ENCODE measurements at places on chromosomes 11 and 22. TPM values are rescaled to one million over a fixed set of nuclear protein-coding genes. Genes with fewer than 3 reads are reported as not detected.

DNA sequence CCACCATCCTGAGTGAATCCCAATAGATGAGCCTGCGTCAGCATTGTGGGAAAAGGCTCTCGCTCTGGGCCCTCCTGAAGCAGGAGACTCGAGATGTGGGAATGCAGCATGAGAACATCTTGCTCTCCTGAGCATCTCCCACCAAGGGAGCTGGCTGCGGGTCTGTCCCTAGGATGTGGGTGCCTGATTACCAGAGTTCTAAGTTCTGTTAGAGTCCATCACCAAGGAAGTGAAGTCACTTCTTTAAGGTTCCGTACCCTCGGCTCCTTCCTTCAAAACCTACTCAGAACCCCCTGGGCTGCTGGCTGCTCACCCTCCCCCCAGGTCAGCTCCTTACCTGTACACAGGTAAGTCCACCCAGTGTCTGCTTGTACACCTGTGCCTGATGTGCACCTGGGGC lies 100.5 kb upstream of the IGLL5 start:
- DNase-seq, result no peak

DNA sequence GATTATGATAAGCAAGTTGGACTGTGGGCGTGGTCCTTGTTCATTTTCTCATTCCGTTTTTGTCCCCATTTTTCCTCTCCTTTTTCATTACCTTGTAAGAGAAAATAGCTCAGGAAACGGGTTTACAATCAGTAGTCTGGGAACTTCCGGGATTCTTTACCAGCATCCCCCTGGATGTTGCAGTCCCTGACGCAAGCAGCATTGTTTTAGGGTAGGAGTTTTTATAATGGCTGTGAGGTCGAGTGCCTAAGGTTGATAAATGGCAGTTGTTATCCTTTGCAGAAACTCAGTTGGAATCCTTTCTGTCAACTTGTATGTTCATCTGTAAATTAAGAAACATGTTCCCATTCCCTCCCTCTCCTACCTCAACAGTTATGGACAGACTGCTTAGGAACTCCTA lies 68.3 kb downstream of the ARHGEF12 start:
- DNase-seq, result no peak

GRCh38 chr11:134333312-134333711 lies 1.5 kb downstream of the GLB1L2 start:
- no peak for DNase-seq

The CNTN5 gene
- not detected for polyA plus RNA-seq

DNA sequence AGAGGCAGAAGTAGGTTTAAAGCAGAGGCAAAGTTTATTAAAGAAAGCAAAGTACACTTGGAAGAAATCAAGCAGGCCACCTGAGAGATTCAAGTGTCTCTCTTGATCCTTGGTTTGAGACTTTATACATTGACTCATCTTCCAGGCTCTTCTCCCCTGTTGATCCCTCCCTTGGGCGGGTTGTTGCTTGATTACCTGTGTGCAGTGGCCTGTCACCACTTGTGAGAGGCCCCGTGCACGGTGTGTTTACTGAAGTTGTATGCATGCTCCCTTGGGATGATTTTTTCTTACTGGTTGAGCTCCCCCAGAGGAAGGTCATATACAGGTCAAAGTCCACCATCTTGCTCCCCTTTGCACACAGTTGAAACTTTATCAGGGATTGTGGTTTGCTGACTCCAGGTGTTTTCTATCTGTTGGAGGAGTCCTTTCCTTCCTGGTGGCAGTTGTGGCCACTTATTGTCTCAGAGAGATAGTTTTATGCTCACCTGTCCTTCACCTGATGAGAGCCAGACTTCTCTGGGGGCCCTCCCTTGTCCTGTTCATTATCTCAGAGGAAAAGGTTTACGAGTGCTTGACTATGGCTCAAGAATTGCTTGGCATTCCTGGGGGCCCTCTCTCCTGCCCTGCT lies 16.3 kb upstream of the RBMXL2 start:
- no peak for DNase-seq

- DNase-seq, result no peak
These were observed 200.6 kb upstream of the POU2AF2 start for GRCh38 chr11:111044751-111045406.

- no peak for DNase-seq
These were observed 49.6 kb downstream of the KIF18A start for GRCh38 chr11:28058333-28058732.

DNA sequence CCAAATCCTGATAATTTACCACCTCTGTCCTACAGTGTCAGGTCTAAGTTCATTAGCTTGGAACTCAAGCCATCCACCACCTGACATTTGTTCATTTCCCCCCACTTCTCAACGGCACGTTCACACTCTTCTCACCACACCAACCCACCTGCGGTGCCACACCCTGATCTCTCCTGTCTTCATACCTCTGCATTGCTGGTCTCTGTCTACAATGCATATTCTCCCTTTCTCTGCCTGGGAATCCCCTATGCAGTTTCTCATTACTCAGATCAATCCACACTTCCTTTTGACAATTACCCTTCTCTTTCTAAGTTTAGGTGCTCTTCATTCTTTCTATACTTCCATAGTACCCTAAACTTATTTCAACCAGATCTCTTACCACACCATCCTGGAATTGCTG lies 20.4 kb upstream of the EMSY start:
- DNase-seq, result no peak

The POTEH gene
- polyA plus RNA-seq, result not detected

The IFTAP gene
- polyA plus RNA-seq, result 38.7 TPM

The SLC37A4 gene
- polyA plus RNA-seq, result 12.7 TPM

- DNase-seq, result no peak
These were observed 83.9 kb downstream of the AMOTL1 start for GRCh38 chr11:94851864-94852636.

DNA sequence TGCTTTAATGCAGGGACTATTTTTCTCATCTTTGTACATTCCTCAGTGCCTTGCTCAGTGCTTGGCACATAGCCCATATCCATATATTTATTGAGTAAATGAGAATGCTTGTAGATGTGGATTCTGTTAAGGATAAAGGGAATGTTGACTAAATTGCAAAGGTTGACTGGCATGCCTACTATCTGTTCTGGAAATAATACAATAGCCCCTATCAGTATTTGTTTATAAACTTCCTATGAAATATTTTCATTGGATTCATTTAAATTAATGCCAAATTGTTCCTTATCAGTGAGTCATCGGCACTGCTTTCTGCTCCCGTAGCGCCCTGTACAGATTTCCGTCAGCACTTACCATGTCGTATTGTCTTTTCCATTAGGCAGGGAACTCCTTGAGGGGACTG lies 8.0 kb downstream of the RNF121 start:
- DNase-seq, result no peak

The FOLH1 gene
- not detected for polyA plus RNA-seq

The SPON1 gene
- polyA plus RNA-seq, result not detected

GRCh38 chr11:111391328-111392124 lies 12.5 kb upstream of the POU2AF1 start:
- DNase-seq, result no peak

The DCHS1 gene
- polyA plus RNA-seq, result 0.07 TPM

- DNase-seq, result no peak
These were observed 56.5 kb downstream of the FLRT1 start for GRCh38 chr11:64092111-64092760.

DNA sequence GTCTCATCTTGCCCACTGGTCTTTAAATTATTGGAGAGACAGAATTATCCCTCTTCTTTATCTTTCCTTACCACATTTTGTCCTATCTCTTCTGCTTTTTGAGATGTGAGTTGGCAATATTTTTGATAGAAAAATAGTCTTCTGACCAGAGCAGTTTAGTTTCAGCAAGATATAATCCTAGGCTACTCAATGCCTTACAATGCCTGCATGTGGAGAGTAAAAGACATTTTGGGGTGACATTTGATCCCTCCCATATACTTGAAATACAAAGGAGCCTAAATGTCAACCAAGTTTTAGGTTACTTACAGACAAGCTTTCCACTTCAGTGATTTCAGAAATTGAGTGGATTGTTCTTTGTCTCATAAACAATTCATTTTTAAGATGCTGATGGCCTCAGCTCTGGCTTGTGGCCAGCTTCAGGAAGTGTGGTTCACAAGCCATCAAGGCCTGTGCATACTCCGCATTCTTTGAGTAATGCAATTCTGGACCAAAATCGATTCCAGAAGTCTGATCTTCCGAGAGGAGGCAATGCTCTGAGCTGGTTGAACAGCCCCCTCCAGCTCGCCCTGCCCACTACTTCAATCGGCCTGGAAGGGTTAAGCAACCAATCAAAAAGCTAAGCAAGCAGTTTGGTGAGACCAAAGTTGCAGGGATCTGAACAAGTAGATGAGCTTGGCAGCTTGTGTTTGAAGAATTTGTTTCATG lies 274.4 kb downstream of the BLID start:
- DNase-seq, result no peak

The MUC2 gene
- polyA plus RNA-seq, result 0.03 TPM

The CRYAB gene
- 25.3 TPM for polyA plus RNA-seq

All from A549 (cell line).